ENCODE measurements at places on chromosomes 5 and 9. TPM values are rescaled to one million over a fixed set of nuclear protein-coding genes. Genes with fewer than 3 reads are reported as not detected.

DNA sequence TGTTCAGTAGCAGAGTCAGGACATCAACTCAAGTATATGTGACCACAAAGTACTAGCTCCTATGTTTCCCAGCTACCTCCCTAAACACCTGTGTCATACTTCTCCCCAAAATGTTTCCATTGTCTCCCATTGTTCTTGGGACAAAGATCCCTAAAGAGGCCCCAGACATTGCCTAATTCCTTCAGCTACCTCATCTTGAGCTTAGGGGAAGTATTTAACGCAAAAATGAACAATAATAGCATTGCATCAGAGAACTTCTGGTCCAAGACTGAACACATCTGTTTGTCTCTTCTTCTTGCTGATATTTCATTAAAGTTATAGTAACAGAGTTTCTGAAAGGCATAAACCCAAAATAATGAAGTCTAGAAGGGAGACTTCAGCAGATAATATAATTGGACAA is 430.8 kb downstream of the MTRR start:
- no peaks in the 10 kb centered on the region for H3K36me3 ChIP-seq
- H3K4me1 ChIP-seq = no peaks in the 10 kb centered on the region
- H3K27me3 ChIP-seq = no peaks in the 10 kb centered on the region
- no peak for DNase-seq

DNA sequence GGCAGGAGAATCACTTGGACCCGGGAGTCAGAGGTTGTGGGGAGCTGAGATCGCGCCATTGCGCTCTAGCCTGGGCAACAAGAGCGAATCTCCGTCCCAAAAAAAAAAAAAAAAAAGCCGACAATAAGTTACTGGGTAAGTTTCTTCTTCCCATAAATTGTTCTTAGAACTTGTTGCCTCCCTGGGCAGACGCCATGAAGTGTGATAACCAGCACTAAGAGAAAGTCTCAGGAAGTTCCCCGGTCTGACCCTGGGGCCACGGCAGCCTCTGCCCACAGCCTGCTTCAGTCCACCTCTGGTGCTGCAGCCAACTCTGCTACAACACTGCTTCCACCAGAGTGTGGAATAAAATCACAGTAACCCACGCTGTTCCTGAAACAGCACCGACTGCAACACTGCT is 19.1 kb downstream of the LPCAT1 start:
- no peaks in the 10 kb centered on the region for H3K27me3 ChIP-seq
- H3K4me3 ChIP-seq = no peak overlapping the region
- no peak for DNase-seq
- no peaks in the 10 kb centered on the region for H3K36me3 ChIP-seq

DNA sequence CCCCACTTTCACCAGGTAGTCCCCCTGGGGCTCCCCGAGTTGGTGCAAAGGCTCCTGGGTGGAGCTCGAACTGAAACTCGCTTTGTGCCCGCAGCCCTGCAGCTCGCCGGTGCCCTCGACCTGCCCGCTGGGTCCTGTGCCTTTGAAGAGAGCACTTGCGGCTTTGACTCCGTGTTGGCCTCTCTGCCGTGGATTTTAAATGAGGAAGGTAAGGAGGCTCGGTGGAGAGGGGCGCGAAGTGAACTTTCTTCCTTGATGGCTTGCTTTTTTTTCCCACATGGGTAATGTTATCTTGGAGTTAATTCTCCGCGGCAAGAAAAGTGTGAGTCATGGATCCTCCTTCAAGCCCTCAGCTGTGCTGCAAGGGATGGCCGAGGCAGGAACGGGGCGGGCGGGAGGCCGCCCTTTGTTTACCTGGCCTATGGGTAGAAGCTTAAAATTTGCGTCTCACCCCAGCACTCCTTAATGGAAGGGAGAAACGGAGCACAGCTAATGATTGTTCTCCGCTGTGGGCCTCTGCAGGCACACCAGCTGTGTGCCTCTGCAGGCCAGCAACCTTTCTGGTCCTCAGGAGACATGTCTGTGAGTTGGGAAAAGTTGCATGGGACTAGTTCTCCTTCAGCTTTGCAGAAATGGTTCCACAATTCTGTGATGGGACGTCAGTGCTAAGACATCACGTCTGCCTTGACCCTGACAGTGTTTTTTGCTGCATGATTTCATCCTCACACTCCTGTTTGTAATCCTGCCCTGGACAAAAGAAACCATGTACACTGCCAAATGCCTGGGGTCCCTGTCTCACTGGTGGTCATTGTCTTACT is 1.1 kb downstream of the MAMDC2 start:
- no peak overlapping the region for H3K27ac ChIP-seq
- H3K4me3 ChIP-seq = peak overlapping the region; percentile 34
- H3K27me3 ChIP-seq = no peaks in the 10 kb centered on the region

- H3K36me3 ChIP-seq = no peaks in the 10 kb centered on the region
- no peaks in the 10 kb centered on the region for H3K27me3 ChIP-seq
- H3K4me3 ChIP-seq = no peak overlapping the region
Measured at GRCh38 chr9:4195285-4195684, 104.6 kb downstream of the GLIS3 start.

DNA sequence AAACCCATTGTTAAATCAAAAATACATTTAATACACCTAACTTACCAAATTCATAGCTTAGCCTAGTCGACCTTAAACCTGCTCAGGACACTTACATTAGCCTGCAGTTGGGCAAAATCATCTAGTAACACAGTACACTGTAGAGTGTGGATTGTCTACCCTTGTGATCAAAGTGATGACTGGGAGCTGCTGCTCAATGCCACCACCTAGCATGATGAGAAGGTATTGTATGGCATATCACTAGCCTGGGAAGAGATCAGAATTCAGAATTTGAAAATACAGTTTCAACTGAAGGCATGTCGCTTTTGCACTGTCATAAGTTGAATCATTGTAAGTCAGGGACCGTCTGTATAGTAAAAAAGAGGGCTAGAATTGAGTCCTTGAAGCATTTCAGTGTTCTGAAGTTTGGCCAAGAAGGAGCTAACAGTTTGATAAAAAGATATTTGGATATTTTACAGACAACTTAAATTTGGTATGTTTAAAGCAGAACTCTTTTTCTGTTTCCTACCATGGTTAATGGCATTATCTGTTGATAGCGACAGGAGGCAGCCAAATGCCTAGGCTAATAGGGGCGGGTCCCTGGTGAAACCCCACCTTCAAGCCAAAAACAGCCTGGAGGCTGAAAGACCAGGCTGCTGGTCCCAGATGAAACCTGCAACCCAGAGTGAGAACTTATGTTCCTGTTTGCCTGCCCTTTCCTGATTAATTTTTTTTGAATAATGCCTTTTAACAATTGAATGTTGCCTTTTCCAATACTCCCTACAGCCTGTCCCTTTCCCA is 23.0 kb downstream of the SMIM15 start:
- H3K36me3 ChIP-seq = no peaks in the 10 kb centered on the region
- no peak overlapping the region for H3K27ac ChIP-seq
- H3K4me3 ChIP-seq = no peak overlapping the region
- DNase-seq = no peak
- no peaks in the 10 kb centered on the region for H3K4me1 ChIP-seq
- no peaks in the 10 kb centered on the region for H3K27me3 ChIP-seq

DNA sequence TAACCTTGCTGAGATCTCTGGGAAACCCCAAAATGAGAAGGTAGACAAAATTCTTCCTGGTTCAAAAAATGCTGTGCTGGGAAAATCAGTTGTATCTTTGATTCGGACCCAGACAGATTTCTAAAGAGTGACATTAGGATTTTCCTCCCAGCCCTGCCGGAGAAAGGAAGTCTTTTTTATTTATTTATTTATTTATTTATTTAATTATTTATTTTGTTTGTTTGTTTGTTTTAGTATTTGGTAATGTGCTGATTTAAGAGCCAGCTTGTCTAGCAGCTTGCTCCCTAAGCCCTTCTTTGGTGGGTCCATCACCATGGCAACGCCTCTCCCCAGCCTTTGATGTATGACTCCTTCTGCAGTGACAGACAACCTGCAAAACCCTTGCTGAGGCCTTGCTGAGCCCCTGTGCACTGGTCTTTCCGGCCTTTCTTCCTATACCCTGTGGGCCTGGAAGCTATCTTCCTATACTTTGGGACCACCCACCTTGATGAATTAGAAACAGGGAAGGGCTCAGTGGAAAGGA is 60.6 kb upstream of the AFAP1L1 start:
- no peaks in the 10 kb centered on the region for H3K36me3 ChIP-seq
- no peaks in the 10 kb centered on the region for H3K4me1 ChIP-seq
- H3K27me3 ChIP-seq = no peaks in the 10 kb centered on the region
- no peak for DNase-seq

GRCh38 chr5:14057289-14057688 is 85.9 kb upstream of the TRIO start:
- H3K27ac ChIP-seq = no peak overlapping the region
- H3K27me3 ChIP-seq = no peaks in the 10 kb centered on the region
- no peaks in the 10 kb centered on the region for H3K4me1 ChIP-seq
- no peaks in the 10 kb centered on the region for H3K36me3 ChIP-seq

DNA sequence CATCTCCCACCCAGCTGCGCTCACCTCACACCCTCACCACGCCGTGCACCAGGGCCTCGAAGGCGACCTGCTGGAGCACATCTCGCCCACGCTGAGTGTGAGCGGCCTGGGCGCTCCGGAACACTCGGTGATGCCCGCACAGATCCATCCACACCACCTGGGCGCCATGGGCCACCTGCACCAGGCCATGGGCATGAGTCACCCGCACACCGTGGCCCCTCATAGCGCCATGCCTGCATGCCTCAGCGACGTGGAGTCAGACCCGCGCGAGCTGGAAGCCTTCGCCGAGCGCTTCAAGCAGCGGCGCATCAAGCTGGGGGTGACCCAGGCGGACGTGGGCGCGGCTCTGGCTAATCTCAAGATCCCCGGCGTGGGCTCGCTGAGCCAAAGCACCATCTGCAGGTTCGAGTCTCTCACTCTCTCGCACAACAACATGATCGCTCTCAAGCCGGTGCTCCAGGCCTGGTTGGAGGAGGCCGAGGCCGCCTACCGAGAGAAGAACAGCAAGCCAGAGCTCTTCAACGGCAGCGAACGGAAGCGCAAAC is 1.1 kb downstream of the POU4F3 start:
- no peak overlapping the region for H3K4me3 ChIP-seq
- DNase-seq = no peak
- peaks cover 6% of the 10 kb centered on the region for H3K27me3 ChIP-seq
- no peak overlapping the region for H3K27ac ChIP-seq

GRCh38 chr5:93018461-93018860 is 562.6 kb downstream of the NR2F1-AS1 start:
- no peak overlapping the region for H3K27ac ChIP-seq
- H3K4me3 ChIP-seq = no peak overlapping the region
- no peaks in the 10 kb centered on the region for H3K36me3 ChIP-seq
- H3K27me3 ChIP-seq = no peaks in the 10 kb centered on the region

DNA sequence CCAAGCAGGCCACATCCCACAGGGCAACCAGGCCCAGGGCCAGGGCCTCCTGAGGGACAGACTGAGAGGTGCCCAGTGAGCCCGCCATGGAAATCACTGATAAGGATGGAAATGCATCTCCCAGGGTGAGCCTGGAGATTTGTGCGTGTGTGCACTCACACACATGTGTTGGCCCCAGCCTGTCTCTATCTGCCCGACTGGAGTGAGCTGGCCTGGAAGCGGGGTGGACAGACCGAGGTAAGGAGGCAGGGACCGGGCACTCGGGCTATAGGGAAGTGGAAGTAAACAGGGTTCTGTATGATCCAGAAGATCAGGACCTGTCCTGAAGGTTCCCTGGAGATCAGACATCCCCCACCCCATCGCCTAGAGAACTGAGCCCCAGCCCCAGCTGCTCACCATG is 17.4 kb downstream of the GFI1B start:
- DNase-seq = no peak
- no peak overlapping the region for H3K27ac ChIP-seq
- H3K4me3 ChIP-seq = no peak overlapping the region
- no peaks in the 10 kb centered on the region for H3K4me1 ChIP-seq

DNA sequence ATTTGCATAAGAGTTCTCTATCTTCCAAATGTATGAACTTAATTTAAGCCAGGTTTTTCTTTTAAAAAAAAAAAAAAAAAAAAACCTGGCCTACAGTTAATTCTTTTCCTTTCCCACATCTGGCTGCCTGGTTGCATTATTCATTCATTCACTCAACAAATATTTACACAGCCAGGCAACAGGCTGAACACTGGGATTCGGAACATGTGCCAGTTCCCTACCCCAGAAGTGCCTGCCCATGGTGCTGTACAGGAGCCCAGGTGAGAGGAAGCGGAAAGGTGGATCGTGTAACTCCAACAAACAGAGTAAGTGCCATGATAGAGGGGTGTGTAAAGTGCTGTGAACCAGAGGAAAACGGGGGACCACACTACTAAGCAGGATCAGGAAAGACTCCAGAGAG is 93.6 kb downstream of the CDK5RAP2 start:
- no peak overlapping the region for H3K27ac ChIP-seq
- peaks cover 6% of the 10 kb centered on the region for H3K4me1 ChIP-seq
- no peak overlapping the region for H3K4me3 ChIP-seq
- no peak for DNase-seq

DNA sequence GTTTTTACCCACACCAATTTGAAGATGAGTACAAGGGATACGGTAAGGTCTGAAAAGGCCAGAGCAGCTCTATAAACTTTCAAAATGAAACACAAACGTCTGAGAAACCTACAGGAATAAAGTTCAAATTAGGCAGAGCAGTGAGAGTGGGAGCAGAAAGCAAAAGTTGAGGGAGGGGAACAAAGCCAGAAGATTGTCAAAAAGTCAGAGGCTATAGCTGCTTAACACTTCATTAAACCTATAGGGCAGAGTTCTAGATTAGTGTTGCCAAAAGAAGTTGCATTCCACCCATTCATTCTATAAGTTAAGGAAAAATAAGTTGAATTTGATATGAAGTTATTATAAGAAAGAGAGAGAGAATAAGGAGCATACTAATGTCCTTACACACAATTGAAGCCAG is 309.6 kb upstream of the CD180 start:
- DNase-seq = no peak
- no peak overlapping the region for H3K4me3 ChIP-seq
- H3K27ac ChIP-seq = no peak overlapping the region
- no peaks in the 10 kb centered on the region for H3K4me1 ChIP-seq
- H3K27me3 ChIP-seq = no peaks in the 10 kb centered on the region
- no peaks in the 10 kb centered on the region for H3K36me3 ChIP-seq

GRCh38 chr9:18606281-18606680 is 132.3 kb downstream of the ADAMTSL1 start:
- H3K27me3 ChIP-seq = no peaks in the 10 kb centered on the region
- H3K4me1 ChIP-seq = no peaks in the 10 kb centered on the region
- DNase-seq = no peak
- H3K27ac ChIP-seq = no peak overlapping the region

- no peak for DNase-seq
- no peak overlapping the region for H3K4me3 ChIP-seq
- no peak overlapping the region for H3K27ac ChIP-seq
Measured at GRCh38 chr5:123094919-123095797, 6.1 kb downstream of the PRDM6 start.

STKLD1 gene
- total RNA-seq = 0.31 TPM

FSTL4 gene
- 1.7 TPM for total RNA-seq

TTC16 gene
- total RNA-seq = not detected

SCGB3A2 gene
- not detected for total RNA-seq

CDO1 gene
- total RNA-seq = 8.7 TPM

All from pancreas (tissue), 10 donors.